Stimulated activated CD4-positive, alpha-beta T cell treated with anti-CD3 and anti-CD28 coated beads, Interleukin-4, amount 100 ng/mL, for 1 hour (primary cell): ENCODE measurements at places on chromosomes 5 and 9.

GRCh38 chr5:169861934-169862333 is 118.4 kb downstream of the INSYN2B start:
- DNase-seq = no peak

- DNase-seq = no peak
Measured at GRCh38 chr5:88930335-88930734, 47.4 kb upstream of the MEF2C start.

- no peak for DNase-seq
Measured at GRCh38 chr5:36422952-36423351, 121.2 kb upstream of the RANBP3L start.

DNA sequence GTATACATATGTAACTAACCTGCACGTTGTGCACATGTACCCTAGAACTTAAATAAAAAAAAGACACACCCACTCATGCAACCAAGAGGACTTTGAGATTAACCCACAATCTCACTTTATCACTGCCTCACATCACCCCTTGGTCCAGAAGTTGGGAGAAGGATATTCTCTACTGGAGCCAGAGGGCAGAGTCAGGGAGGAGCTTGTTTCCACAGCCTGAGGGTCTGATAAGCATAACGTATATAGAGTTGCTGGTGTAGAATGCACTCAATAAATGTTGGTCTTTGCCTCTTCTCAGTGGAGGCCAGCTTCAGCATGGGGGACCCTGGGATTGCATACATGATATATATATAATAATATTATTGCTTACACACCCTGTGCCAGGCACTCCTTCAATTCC is 10.1 kb downstream of the KCNV2 start:
- DNase-seq = no peak

DNA sequence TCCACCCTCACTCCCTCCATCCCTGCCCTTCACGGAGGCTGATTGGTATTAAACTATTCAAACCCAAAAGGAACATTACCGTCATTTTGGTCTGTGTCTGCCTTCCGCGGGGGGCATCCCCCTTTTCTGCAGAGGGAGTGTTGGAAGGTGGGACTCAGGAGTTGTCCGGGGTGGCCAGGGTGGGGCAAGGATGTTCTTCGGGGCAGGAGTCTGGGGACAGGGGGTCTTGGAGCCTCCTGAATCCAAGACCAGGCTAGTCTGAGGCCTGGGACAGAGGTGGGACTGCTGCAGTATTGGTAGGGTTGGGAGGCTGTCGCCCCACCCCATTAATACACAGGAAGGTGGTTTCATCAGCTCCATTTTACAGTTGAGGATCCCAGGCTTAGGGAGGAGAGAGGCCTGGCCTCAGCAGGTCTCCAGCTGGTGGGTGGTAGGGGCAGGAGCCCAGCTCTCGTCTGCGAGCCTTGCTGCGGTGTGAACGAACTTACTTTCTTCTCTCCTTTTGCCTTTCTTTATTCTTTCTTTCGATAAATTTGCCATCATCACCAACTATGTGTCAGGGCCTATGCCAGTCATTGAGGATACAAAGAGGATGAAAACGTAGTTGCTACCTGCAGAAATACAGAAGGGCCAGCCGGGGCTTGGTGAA is 33.8 kb downstream of the DAB2IP start:
- DNase-seq = no peak

- DNase-seq = no peak
Measured at GRCh38 chr5:179267671-179268083, 77.6 kb downstream of the ADAMTS2 start.

GRCh38 chr9:15137658-15138356 is 169.2 kb downstream of the TTC39B start:
- DNase-seq = no peak

DNA sequence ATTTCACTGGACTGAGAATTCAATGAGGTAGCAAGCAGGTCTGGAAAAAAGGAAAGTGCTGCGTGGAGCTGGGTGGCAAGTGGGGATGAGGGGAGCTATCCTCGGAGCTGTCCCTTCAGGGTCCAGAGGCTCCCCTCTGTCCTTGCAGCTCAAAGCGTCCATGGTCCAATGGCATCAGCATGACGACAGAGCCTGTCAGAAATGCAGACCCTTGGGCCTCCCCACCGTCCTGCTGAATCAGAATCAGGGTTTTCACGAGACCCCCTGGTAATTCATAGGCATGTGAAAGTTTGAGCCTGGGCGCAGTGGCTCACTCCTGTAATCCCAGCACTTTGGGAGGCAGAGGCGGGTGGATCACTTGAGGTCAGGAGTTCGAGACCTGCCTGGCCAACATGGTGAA is 5.5 kb downstream of the HIGD2A start:
- DNase-seq = no peak

DNA sequence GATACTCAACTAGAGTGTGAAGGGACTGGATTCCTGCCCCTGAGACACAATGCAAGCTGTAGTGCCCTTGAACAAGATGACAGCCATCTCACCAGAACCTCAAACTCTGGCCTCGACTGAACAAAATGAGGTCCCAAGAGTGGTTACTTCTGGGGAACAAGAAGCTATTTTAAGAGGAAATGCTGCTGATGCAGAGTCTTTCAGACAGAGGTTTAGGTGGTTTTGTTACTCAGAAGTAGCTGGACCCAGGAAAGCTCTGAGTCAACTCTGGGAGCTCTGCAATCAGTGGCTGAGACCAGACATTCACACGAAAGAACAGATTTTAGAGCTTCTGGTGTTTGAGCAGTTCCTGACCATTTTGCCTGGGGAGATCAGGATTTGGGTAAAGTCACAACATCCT is 2.4 kb downstream of the ZNF483 start:
- DNase-seq = no peak

DNA sequence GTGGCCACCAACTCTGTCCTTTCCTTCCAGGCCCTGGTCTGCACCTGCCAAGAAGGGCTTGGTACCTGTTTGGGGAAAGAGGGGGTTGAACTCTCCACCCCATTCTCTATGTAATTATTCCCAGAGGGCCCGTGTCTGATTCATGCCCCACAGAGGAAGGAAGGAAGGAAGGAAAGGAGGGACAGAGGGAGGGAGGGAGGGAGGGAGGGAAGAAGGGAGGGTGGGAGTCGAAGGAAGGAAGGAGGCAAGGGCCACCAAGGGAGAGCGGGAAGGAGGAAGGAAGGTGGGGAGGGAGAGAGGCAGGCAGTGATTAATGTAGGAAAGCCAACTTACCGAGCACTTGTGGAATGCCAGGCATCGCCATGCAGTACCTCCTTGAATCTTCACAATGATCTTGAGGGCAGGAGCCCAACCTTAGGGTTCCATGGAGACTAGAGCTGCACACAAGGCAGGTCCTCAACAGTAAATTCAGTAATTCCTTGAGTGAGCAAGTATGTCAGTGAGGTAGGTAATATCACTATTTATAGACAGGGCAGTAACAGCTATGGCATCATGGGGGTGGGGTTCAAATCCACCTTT is 75.8 kb downstream of the FGF18 start:
- no peak for DNase-seq

DNA sequence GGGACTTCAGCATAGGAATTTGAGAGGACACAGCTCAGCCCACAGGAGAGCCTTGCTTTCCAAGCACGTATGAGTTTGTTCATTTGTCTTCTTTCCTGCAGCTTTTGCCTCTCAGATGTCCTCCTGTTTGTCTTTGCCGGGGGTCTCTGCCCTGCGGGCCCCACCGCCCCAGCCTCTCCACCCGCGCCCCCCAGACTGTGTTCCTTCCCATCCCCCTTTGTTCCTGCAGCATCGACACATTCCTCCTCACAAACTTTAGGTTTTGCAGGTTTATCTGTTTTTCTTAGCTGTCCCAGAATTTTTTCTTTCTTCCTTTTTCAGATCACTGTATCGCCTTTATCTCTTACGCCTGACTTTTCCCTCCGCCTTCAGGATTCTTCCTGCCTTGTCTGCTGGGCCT is 18.9 kb downstream of the UBE2QL1 start:
- no peak for DNase-seq

GRCh38 chr5:54658010-54658409 is 140.5 kb downstream of the SNX18 start:
- DNase-seq = no peak

DNA sequence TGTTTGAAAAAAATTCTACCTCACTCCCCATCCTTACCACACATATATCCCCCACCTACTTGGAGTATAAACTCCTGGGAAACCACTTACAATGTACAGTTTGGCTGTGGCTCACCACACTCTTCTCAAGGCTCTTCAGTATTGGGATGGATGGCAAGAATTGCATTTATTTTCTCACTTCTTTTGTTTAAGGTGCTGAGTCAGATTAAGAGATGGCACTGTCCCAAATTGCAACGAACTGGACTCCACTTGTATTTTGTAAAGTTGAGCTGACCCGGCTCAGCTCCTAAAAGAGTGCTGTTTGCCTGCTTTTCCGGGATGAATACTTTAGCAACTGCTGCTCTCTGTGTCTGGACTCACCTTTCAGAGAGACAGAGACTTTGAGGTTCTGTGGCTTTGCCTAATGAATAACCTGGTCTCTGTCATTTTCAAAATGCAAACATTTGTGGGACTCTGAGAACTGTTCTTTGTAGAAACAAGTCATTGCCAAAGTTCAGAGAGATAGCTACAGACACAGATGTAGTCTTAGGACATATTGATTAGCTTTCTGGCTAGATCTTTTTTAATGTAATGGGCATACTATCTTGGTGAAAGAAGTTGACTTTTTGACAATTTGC is 42.2 kb downstream of the PPP2R2B start:
- no peak for DNase-seq

DNA sequence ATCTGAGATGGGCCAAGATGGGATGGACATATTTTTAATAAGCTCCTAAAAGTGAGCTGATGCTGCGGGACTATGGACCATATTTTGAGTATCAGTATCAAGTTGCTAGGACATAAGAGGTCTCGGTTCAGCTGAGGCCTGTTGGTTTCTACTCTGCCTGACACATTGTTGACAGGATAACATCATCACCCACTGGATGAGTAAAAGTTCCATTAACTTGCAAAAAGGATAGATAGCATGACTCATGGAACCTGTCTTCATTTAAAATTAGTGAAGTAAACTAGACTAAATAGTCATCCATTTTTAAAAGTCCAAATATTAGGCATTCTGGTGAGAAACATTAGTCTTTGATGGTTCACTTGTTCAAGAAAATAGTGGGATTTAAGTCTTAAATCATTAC is 33.3 kb downstream of the PARP8 start:
- DNase-seq = no peak

GRCh38 chr5:132064140-132064539 is 3.7 kb downstream of the IL3 start:
- DNase-seq = no peak

- DNase-seq = no peak
Measured at GRCh38 chr5:6736524-6737042, 23.4 kb downstream of the TENT4A start.

DNA sequence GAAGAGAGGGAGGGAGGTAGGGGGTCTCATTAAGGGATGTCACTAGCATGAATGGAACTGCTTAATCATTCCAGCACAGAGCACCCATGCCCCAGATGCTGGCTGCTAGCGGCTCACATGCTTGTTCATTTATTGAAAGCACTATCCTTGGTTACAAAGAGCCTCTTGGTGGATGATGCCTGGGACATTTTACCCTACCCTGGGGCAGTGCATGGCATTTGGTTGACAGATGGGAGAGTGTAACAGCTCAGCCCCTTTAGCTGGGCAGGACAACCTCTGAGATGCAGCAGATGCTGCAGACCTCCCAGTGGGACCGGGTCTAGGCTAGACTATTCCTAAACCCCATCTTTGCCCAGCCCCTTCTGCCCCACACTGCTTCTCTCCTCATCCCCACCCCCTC is 46.9 kb upstream of the TCERG1 start:
- DNase-seq = no peak

DNA sequence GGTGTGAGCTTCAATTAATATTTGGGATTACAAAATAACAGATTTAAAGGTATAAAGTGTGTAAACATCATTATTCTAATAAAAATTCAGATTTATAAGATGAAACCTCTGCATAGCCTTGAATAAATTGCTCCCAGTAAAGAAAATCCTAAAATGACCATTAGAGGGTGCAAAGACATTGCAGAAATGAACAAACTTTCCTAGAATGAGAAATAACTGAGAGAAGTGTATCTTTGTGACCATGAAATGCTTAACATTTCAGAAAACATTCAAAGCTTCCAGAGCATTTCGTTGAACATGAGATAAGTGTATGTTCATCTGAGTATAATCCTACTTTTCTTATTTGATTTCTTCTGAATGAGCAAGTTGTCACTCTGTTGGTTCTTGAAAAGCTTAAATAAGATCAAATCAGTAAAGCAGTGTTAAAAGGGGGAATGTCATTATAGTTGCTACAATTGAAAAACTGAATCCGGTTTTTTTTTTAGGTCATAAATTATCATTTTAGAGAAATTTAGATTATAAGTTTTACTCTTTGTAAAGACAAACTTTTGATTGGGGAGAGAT is 24.7 kb upstream of the NUDT12 start:
- DNase-seq = no peak

GRCh38 chr5:41291323-41291722 is 78.0 kb upstream of the C6 start:
- DNase-seq = no peak

GRCh38 chr5:74402553-74402952 is 238.0 kb downstream of the ENC1 start:
- DNase-seq = no peak

- DNase-seq = no peak
Measured at GRCh38 chr9:107606149-107606790, 116.7 kb upstream of the KLF4 start.

GRCh38 chr5:131466171-131466766 is 168.8 kb downstream of the RAPGEF6 start:
- DNase-seq = no peak

DNA sequence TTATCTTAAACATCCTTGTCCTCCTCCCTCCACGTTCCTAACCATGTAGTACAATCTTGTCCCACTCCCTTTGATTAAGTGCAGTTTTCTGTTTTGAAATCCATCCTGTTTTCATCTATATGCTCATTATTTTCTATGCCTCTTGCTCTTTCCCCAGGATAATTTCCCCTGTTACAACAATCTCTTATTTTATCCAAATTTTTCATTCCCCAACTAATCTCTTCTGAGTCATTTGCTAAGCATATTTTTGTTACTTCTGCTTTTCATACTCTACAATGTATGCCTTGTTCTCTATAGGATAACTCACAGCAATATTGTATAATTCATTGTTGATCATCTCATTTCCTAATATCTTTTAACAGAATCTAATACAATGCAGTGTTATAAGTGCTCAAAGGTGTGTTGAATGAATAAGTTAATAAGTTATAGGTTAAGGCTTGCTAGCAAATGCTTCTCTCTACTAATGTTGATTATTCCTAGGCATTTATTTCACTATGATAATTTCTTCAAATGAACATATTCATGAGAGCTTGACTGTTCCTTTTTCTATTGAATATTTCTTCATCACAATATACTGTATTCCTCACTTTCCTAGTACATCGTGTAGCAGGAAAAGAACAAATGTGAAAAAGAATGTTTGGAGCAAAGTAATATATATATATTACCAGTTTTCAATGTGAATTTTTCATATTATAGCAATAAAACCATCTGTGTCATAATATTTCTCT is 1.5 kb downstream of the OMD start:
- no peak for DNase-seq

GRCh38 chr5:28281351-28281750 is 1243.0 kb upstream of the CDH9 start:
- DNase-seq = no peak

DNA sequence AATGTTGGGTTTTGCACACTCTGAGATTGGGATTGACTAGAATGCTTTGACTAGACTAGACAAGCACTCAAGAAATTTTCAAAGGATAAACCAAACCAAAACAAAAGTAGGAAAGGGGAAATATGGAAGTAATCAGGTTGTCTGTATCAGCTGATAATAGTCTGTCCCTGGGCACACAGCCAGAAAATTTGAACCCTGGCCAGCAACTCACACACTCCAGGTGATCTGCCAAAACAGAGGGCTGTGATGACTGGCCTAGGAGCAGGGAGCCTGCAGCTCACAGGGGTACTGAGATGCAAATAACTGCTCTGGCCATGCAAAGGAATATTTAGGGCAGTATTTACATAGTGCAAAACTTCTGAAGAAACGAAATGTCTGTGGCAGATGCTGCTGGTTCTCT is 112.3 kb upstream of the SMIM23 start:
- no peak for DNase-seq
